DMS79 (cell line): ENCODE measurements at places on chromosomes 12 and 14.

- no peak for DNase-seq
These were observed 725.9 kb upstream of the MDGA2 start for GRCh38 chr14:48401321-48401720.

DNA sequence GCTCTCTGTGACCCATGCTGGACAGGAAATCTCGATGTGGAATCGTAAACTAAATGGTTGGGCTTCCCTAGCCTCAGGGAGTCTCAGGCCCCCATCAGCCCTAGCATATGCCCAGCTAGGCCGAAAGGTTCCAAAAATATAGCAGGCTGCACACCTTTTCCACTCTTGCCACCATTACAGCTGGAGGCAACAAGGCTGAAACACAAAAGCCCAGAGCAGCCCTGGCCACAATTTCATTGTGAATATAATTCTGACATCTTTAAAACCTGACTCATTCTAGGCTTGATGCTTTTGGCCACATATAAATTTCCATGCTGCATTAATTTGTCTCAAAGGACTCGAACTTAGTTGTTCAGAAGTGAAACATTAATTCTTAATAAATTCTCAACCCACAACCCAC, 382.2 kb downstream of the GRIN2B start:
- no peak for DNase-seq

DNA sequence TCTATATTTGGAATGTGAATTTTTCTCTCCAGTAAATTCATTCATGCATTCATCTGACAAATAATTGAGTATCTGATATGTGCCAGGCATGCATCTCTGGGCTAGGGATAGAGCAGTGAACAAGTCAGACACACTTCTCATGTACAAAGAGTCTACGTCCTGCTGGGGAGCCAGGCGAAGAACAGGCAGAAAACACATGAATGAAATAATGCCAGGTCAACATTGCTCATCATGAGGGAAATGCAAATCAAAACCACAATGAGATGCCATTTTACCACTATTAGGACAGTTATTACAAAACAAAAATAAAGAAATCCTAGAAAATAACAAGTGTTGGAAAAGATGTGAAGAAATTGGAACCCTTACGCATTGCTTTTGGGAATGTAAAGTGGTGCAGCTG, 90.3 kb downstream of the PAX9 start:
- no peak for DNase-seq

DNA sequence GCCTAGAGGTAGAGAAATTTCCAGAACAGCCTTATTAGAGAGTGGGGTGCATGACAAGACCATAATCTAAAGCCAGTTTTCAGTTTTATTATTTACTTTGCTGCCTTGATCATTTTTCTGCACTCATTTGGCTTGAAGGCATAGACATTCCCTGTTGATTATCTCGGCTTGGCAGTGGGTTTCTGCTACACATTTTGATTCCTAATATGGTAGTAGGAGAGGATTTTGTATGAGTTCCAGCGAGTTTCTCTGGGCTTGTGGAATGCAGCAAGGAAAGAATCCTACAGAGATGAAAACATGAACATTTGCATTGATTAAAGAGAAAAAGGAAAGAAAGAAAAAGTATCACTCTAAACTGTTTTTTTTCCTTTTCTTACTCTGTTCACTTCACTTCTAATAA, 281.2 kb downstream of the PAWR start:
- DNase-seq, result no peak
